ENCODE measurements at places on chromosomes 3 and 15.

- DNase-seq: no peak
Measured at GRCh38 chr15:31799715-31800321, 230.5 kb upstream of the CHRNA7 start.

DNA sequence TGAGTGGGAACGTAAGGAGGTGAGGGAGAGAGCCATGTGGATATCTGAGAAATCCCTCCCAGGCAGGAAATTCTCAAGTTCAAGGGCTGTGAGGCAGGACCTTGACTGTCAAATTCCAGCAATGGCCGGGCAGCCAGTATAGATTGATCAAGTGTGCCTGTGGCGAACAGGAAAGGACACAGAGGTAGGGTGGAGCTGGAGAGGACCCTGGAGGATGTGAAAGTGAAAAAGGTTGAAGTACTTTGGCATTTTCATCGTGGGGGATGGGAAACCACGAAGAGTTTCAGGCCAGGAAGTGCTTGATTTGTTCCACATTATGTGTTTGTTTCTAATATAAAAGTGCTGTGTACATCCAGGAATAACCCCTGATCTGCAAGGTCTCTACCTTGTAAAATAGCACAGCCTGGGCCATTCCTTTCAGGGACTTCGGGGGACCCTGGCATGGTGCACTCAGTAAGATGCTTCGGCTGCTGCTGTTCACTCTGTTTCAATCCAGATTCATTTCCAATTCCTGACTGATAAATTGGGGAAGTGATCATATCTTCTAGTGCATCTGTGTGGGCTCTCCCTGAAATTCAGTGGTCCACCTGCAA, 156.6 kb downstream of the MCTP2 start:
- DNase-seq: no peak

GRCh38 chr3:111812701-111813100, 46.4 kb upstream of the PHLDB2 start:
- no peak for DNase-seq

DNA sequence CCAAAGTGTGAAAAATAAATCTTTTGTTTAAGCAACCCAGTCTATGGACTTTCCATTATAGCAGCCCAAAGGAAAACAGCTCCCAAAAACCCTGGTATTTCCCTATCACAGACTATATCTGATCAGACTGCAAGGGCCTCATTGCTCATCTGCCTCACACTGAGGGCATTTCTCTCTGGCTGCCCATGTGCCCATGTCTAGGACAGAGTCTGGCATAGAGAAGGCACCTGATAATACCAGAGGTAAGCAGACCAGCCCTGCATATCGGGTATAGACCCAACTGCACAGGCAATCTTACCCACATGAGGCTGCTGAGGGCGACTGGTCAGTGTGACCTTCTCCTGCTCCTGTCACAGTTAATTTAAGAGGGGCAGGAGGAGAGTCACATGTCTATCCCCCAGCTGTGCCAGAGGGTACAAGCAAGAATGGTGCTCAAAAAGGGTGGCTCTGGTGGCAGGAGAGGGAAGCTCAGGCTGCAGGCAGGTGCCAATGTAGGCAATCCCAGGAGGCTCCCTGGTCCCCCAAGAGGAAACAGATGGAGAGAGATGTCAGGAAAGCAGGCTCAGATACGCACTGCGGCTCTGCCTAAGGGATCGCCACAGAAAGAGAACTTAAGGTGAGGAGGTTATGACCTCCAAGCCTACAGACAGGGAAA, 3.1 kb downstream of the CSRNP1 start:
- DNase-seq: no peak
